ENCODE measurements at places on chromosomes 6 and 20. TPM values are rescaled to one million over a fixed set of nuclear protein-coding genes. Genes with fewer than 3 reads are reported as not detected.

BPIFB1 gene
- not detected for total RNA-seq

ACTL10 gene
- total RNA-seq = 2.7 TPM

MOG gene
- total RNA-seq = not detected

KHDC3L gene
- total RNA-seq = not detected

TAP2 gene
- total RNA-seq = 19.4 TPM

ZBP1 gene
- not detected for total RNA-seq

PLCB4 gene
- total RNA-seq = 1.5 TPM

FBXO30 gene
- total RNA-seq = 6.0 TPM

SLC2A10 gene
- 19.0 TPM for total RNA-seq

RFX6 gene
- total RNA-seq = not detected

TUBB2A gene
- 14.9 TPM for total RNA-seq

BTNL2 gene
- not detected for total RNA-seq

SIM1 gene
- total RNA-seq = 0.72 TPM

UNC5CL gene
- 0.43 TPM for total RNA-seq

MATN4 gene
- not detected for total RNA-seq

PRKN gene
- 0.64 TPM for total RNA-seq

C6orf132 gene
- total RNA-seq = 15.8 TPM

CDH22 gene
- not detected for total RNA-seq

C20orf96 gene
- total RNA-seq = 0.85 TPM

OR12D3 gene
- not detected for total RNA-seq

SYNCRIP gene
- 49.9 TPM for total RNA-seq

CCN6 gene
- 0.72 TPM for total RNA-seq

KIF13A gene
- 36.0 TPM for total RNA-seq

DEFB132 gene
- not detected for total RNA-seq

MUC21 gene
- total RNA-seq = under 0.01 TPM

CFB gene
- 19.0 TPM for total RNA-seq

ASIP gene
- not detected for total RNA-seq

KCNG1 gene
- 148 TPM for total RNA-seq

WFDC12 gene
- total RNA-seq = 0.96 TPM

WFDC8 gene
- not detected for total RNA-seq

SPDEF gene
- 3.8 TPM for total RNA-seq

SPTLC3 gene
- 5.1 TPM for total RNA-seq

GRM1 gene
- total RNA-seq = not detected

MBOAT1 gene
- total RNA-seq = 5.5 TPM

TBC1D32 gene
- 8.3 TPM for total RNA-seq

CST8 gene
- total RNA-seq = not detected

COL10A1 gene
- not detected for total RNA-seq
